CD14-positive monocyte (primary cell): ENCODE measurements at places on chromosomes 4 and X. TPM values are rescaled to one million over a fixed set of nuclear protein-coding genes. Genes with fewer than 3 reads are reported as not detected.

PARM1 gene
- polyA plus RNA-seq = 0.06 TPM

GRCh38 chr4:1192091-1192492 lies 19.7 kb upstream of the SPON2 start:
- no peaks in the 10 kb centered on the region for H3K4me1 ChIP-seq
- H3K4me3 ChIP-seq = no peak overlapping the region
- H3K36me3 ChIP-seq = no peaks in the 10 kb centered on the region
- H3K27ac ChIP-seq = no peak overlapping the region
- H3K27me3 ChIP-seq = no peaks in the 10 kb centered on the region

GRCh38 chr4:27366104-27366823 lies 505.6 kb downstream of the STIM2 start:
- H3K27me3 ChIP-seq = no peaks in the 10 kb centered on the region
- no peaks in the 10 kb centered on the region for H3K4me1 ChIP-seq
- no peak for DNase-seq
- H3K4me3 ChIP-seq = no peak overlapping the region
- no peak overlapping the region for H3K27ac ChIP-seq

DNA sequence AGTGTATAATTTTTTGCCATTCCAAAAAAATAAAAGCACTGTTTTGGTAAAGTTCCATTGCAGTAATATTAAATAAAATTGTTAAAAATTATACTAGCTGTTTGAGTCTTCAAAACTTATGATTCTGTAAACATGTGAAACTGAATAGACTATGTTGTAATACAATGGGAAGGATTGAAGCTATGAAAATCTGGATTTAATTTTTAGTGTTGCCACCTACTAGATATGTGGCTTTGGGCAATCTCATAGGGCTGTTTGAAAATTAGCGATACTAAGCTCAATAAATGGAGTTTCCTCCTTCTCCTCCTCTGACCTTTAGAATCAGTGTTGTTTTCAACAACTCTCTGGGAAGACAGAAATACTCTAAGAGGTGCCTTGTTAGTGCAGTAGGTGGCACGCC lies 4.5 kb downstream of the PGRMC2 start:
- H3K27me3 ChIP-seq = no peaks in the 10 kb centered on the region
- DNase-seq = no peak
- H3K4me1 ChIP-seq = peaks cover 31% of the 10 kb centered on the region
- no peak overlapping the region for H3K4me3 ChIP-seq

- H3K4me3 ChIP-seq = no peak overlapping the region
- no peak overlapping the region for H3K27ac ChIP-seq
- H3K4me1 ChIP-seq = no peaks in the 10 kb centered on the region
- no peaks in the 10 kb centered on the region for H3K27me3 ChIP-seq
- DNase-seq = no peak
These were observed 201.3 kb downstream of the HS6ST2 start for GRCh38 chrX:132757066-132757623.

- H3K4me1 ChIP-seq = peaks cover 6% of the 10 kb centered on the region
- H3K27me3 ChIP-seq = no peaks in the 10 kb centered on the region
- no peak for DNase-seq
- no peaks in the 10 kb centered on the region for H3K36me3 ChIP-seq
- no peak overlapping the region for H3K4me3 ChIP-seq
These were observed 24.7 kb downstream of the RBPJ start for GRCh38 chr4:26345565-26345938.
